ENCODE measurements at places on chromosomes 3 and 15.

DNA sequence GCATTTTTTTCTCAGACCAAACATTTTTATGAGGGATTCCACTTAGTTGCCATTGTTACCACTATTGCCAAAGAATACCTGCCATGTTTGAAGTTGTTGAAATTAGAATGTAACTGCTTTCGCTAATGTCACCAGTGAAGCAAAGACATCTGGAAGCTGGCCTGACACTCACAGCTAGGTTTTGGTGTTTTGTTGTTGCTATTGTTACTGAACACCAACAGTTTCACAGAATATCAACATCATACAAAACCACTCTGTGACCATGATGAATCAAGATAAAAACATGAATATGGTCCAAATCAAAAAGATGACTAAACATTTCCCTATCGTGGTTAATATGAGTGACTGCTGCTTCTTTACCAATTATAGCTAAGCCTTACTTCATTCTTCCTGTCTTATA, 6.9 kb upstream of the CFAP20DC start:
- peak; percentile 43 for DNase-seq

DNA sequence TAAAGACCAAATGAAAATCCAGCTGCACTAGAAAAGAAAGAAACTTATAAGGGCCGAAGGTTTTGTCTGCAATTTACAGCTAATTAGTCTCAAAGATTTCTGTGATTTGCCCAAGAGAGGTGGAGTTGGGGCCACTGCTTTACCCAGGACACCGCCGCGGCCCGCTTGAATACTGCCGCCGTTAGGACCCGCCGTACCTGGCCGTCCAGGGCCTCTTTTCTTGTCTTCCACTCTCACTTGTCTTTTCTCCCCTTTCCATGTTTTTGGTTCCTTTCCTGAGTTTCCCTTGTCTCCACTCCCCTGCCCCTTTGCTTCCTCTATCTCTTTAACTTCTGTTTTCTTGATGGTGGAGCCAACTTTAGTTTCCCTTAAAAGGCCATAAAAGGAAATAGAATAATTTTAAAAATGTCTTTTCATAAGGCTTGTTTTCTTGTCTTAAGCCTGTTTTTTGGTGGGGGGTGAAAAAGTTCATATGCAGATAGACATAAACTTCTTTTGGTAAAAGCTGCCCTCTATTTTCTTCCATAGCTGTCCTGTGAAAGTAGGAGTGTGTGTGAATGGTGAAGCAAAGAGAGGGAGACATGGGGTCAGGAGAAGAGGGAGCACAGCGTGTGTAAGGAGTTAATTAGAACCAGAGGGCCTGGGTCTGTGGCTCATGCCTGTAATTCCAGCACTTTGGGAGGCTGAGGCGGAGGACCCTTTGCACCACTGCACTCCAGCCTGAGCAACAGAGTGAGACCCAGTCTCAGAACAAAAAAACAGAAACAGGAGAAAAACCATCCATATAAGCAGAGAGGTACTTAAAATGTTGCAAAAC, 16.0 kb upstream of the CCNL1 start:
- DNase-seq: no peak

- no peak for DNase-seq
Measured at GRCh38 chr3:17967111-17967510, 224.7 kb upstream of the TBC1D5 start.

DNA sequence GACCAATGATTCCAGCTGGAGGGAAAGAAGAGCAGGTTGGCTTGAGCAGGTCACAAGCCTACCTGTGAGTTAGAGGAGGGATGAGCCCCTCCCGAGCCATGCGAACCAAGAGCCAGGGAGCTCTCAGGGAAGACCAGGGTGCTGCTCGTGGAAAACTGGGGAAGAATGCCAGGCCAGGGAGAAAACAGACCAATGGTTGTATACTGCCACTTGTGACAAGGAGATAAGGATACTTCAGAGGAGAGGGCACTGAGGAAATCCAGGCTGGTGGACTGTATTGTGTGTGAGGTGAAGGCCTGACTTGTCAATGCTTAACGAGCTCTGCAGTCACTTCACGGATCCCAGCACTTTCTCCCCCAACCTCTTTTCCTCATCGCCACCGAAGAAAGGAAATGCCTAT, 177.7 kb downstream of the SSR3 start:
- DNase-seq: no peak

Data from trophoblast cell (in vitro differentiated cells and primary cell).